ENCODE measurements at places on chromosomes 1 and 21.

- DNase-seq, result no peak
Observed at GRCh38 chr1:206784471-206784903, 12.2 kb upstream of the IL10 start.

- DNase-seq, result no peak
Observed at GRCh38 chr1:164846731-164847691, 288.0 kb downstream of the PBX1 start.

DNA sequence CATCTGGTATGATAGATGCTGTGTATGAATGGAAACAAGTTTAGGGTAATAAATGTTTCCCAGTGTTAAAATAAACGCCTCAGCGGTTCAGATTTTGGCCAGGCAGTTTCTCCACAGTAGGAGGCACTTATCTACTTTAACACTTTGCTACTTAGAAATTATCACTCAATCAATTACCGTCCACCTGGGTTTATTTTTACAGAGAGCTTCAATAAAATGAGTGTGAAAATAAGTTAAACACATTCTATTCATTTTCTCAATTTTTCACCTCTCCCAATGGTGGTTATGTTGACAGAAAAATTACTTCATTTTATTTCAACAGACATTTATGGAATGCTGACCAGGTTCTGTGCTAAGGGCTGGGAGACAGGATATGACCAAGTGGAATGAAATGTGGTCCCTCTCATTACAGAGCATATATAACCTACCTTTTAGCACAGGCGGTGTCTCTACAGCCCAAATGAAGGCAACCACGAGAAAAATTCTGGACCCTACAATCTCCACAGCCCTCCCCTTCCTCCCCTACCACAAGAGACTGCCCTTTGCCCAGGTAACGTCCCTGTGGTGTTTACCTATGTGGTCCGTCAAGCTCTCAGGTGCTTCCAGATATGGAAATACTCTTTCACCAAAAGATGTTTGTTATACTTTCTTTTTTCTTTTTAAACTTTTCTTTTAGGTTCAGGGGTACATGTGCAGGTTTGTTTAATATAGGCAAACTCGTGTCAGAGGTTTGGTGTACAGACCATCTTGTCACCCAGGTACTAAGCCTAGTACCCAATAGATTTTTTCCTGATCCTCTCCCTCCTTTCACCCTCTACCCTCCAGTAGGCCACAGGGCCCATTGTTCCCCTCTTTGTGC is 105.5 kb downstream of the HLCS start:
- peak; percentile 9 for DNase-seq

DNA sequence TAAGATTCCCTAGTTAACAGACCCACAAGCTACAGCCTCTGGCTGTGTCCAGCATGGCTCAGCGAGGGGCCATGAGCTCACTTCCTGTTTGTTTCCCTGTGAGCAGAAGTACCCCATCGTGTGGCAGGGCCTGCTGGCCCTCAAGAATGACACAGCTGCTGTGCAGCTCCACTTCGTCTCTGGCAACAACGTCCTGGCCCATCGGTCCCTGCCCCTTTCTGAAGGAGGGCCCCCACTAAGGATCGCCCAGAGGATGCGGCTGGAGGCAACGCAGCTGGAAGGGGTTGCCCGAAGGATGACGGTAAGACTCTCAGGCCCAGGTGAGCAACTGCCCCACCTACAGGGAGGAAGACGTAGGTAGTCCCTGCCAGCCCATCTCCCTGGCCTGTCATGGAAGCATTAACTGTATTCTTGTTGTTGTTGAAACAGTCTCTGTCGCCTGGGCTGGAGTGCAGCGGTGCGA is 38.2 kb downstream of the ZBTB17 start:
- DNase-seq, result no peak

- no peak for DNase-seq
Observed at GRCh38 chr1:97767381-97767780, 153.5 kb downstream of the DPYD start.

DNA sequence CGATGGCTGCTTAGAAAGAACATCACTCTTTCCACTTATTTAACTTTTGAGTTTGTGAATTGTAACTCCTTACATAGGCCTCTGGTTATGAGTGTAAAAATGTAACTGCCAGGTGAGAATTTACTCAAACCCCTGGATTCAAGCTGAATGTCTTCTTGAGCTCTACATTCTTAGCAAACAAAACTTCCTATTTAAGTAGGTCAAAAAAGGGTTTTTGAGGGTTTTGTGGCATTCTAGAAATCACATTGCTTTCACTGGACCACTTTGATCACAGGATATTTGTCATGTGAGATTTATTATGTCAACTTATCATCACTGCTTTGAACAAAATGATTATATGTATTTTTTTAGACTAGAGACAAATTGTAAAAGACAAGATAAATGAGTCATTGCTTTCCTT is 5.7 kb downstream of the IL23R start:
- DNase-seq, result no peak

GRCh38 chr1:198054510-198054909 is 102.3 kb upstream of the NEK7 start:
- DNase-seq, result no peak

DNA sequence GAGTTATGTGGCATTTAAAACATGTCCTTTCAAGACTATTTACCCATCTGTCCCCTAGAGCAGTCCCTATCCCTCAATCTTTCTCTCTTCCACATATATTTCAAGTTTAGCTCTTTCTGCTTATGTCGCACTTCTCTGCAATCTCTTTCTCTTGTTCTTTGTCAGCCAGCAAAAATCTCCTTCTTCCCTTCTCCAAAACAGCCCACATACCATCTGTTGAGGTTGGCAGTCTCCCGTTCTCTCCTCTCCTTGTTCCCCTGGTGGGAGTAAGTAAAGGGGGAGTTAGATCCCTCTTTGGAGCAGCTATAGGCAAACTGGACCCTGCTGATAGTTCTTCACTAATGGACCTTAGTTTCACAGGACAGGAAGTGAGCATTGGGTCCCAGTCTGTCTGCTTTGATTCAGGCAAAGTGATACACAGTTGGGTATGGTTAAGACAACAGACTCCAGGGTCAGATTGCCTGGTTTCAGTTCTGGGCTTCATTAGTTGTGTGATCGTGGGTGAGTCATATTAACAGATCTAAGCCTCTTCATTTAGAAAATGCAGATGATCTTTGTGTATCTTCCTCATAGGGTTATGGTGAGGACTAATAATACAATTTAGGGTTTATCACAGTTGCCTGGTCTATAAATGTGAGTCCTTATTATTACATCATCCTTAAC is 19.7 kb downstream of the BRINP2 start:
- no peak for DNase-seq

DNA sequence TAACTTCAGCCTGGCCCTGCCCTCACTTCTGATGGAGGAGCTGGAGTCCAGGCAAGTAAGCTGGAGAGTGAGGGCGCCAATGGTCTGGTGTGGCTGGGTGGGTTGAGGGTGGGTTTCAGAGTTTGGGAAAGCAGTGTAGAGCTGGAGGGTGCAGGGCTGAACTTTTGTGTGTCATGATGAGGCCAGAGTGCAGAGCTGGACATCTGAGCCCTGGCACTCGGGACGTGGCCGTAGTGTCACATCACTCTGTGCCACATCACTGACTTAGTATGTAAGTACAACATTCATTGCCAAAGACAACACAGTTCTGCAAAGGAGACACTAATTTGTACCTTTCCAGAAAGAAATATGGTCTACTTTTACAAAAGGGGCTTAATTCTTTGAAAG is 15.8 kb downstream of the SPATA46 start:
- DNase-seq, result no peak

GRCh38 chr1:48214820-48215219 is 7.7 kb upstream of the SLC5A9 start:
- DNase-seq, result no peak

DNA sequence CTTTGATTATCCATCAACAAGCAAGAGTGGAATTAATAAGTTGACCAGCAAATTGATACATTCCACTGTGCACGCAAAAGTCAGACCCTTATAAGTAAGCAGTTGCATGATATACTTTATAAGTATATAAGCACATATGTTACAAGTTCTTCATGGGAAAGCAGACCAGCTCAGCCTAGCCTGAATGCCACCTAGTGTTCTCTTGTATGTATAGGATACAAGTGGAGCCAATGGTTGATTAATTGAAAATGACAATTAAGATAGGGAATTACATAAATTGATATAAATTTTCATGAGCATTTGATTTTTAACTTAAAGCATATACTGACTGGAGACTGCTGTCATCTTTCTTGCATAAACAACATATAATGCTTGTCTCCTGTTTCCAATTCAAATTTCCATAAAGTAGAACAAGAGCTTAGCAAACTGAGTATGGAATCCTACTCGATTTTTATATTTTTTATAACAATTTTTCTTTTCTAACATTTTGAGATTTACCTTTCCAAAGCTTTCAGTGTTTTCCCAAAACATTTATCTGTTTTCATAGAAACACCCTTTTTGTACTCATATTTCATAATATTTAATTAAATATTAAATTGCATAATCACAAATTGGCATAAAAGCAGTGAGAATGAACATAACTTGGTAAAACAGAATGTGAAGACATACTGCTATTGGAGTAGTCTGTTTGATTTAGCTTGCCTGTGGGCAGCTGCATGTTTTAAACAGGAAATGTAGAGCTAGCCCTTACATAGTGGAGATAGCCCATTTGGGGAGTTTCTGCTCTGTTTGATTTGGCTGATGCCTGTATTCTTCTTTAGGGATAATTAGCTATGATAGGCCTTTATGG is 62.8 kb downstream of the MAGI3 start:
- peak; percentile 7 for DNase-seq

- no peak for DNase-seq
Observed at GRCh38 chr1:10950316-10951172, 61.9 kb upstream of the TARDBP start.

GRCh38 chr1:1118011-1118875 is 2.4 kb upstream of the C1orf159 start:
- DNase-seq, result no peak

DNA sequence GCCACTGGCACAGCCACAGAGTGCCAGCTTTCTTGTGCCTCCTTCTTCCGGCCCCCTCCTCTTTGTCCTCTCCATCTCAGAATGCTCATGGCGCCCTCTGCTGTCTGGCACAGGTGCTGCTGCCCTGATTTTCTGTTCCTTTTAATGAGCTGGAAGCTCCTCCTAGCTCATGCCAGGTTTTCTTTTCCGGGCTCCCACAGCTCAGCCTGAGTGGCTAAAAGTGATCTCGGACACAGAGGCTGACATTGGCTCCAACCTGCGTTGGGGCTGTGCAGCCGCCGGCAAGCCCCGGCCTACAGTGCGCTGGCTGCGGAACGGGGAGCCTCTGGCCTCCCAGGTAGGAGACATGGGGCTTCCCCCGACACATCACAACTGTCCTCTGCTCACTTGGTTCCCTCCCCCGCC is 18.7 kb downstream of the CNTN2 start:
- peak; percentile 79 for DNase-seq

DNA sequence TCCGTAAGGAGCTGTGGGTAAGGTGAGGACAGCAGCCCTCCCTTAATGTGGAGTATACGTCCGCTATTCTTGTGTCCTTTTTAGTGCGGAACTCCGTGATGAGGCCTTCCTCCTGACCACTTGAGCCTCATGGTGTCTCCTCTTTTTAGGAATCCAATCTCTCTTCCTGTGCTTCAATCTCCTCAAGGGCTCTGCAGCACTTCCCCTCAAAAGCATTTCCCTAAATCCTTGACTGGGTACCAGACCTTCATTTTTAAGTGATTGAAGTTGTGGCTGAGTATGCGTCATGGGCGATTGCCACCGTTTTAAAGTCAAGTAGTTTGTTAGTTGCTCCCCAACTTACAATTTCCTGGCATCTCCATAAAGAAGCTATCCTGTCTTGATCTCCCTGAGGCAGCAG is 62.8 kb downstream of the SAMSN1 start:
- no peak for DNase-seq

- DNase-seq, result no peak
Observed at GRCh38 chr1:63042278-63042677, 258.3 kb downstream of the ATG4C start.

DNA sequence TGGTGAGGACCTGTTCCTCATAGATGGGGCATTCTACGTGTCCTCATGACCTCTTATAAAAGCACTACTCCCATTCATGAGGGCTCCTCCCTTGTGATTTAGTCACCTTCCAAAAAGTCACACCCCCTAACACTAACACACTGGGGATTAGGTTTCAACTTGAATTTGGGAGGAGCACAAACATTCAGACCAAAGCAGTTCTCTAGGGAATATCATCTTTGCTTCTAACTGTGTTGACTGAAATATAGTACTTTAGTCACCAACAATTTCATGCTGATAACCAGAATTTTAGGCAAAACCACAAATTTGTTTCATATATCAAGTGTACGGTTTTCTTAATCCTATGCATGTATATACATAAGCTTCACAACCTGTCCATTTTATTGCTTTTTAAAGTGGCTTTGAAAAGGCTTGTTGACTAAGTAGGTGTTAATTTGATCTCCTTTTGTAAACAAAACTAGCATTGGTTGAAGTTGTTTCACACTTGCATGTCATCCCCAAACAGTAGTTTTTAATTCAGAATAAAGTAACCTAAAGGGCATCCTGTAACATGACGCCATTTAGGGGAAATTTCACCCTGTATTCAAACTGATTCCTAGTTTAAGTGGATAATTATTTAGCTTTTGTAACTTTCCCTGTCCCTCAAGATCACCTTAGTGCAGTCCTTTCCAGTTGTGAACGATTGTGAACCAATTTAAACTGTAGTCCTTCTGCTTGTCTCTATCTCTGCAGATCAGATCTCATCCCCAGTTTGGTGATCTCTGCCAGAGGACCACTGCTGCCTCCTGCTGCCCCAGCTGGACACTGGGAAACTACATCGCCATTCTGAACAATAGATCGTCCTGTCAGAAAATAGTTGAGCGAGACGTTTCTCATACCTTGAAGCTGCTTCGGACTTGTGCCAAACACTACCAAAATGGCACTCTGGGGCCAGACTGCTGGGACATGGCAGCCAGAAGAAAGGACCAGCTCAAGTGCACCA is 141.1 kb downstream of the TLR5 start:
- no peak for DNase-seq

DNA sequence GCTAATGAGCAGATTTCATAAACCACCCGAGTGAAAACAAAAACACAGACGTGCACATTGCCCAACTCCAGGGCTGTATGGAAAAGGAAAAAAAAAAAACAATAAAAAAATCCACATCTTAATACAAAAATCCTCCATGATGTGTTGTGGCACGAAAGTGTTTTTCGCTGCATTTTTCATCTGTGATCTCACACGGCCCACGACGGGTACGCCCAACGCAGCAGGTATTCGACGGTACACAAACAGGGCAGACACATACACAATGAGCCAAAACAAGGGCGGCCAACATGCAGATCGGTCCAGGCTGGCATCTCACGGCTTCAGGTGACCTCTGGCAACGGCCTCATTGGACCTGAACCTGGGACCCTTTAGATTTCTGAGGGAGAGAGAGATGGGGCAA is 31.1 kb downstream of the CASZ1 start:
- no peak for DNase-seq

GRCh38 chr21:42417533-42417932 is 13.8 kb downstream of the UBASH3A start:
- no peak for DNase-seq

GRCh38 chr1:167602840-167603239 is 27.2 kb upstream of the RCSD1 start:
- no peak for DNase-seq

- DNase-seq, result no peak
Observed at GRCh38 chr1:21546122-21546825, 37.1 kb downstream of the ALPL start.

Measured in urothelium cell line (cell line).